ENCODE measurements at places on chromosomes 6 and 20. TPM values are rescaled to one million over a fixed set of nuclear protein-coding genes. Genes with fewer than 3 reads are reported as not detected.

The TAF4 gene
- 14.1 TPM for total RNA-seq

The ADAM33 gene
- not detected for total RNA-seq

The FGD2 gene
- 0.68 TPM for total RNA-seq

The RAB44 gene
- total RNA-seq, result 0.08 TPM

The PLTP gene
- not detected for total RNA-seq

- no peak for DNase-seq
These were observed 9.8 kb upstream of the CBFA2T2 start for GRCh38 chr20:33480048-33480447.

DNA sequence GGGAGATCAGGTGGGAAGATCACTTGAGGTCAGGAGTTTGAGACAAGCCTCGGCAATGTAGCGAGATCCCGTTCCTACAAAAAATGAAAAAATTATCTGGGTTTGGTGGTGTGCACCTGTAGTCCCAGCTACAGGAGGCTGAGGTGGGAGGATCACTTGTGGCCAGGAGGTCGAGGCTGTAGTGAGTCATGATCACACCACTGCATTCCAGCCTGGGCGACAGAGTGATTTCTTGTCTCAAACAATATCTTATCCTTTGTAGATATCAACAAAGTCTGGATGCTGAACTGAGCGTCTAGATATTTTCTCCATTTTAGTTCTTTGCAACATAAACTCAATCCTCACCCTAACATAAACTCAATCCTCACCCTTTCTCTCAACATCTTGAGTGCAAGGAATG is 197.6 kb downstream of the DTNBP1 start:
- no peak for DNase-seq

- DNase-seq, result no peak
These were observed 147.2 kb upstream of the GGTLC1 start for GRCh38 chr20:24135781-24136180.

DNA sequence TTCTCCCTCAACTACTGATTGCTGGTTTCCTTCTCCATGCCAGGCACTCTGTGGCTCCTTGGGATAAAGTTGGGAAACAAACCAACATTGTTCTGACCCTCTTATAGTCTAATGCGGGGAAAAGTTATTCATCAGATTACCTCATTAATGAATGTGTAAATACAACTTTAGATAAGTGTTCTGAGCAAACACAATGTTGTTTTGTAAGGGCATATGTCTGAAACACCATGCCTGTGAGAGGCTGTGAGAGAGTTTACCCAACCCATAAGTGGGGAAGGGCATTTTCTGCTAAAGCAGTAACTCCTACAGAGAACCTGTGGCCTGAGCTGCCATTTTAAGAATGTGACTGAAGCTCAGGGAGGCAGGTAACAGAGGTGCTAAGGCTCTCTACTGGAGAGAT is 283.5 kb downstream of the KHDC1L start:
- no peak for DNase-seq

- no peak for DNase-seq
These were observed 19.4 kb downstream of the MAP3K5 start for GRCh38 chr6:136772685-136773472.

DNA sequence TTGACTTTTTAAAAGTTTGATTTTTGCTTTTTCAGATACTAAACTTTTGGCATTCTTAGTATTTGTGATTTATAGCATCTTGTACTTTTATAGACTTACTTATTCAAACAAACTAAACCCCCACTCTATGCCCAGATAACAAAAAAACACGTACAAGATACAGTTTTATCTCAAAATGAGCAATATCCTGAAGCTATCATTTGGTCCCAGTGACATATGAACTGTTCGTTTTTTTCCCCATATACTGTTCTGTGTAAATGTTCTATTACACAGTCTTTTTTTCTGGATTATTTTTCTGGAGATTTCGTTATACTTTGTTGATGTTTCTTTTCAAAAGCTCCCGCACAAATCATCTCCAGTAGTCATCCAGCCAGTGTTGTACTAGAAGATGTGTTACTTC is 27.3 kb upstream of the SERINC3 start:
- no peak for DNase-seq

GRCh38 chr20:43767686-43768474 is 41.1 kb upstream of the GTSF1L start:
- DNase-seq, result no peak

GRCh38 chr20:32675223-32675975 is 1.7 kb upstream of the C20orf203 start:
- no peak for DNase-seq

All from CD8-positive, alpha-beta T cell (primary cell).